ENCODE measurements at places on chromosomes 1 and 21.

DNA sequence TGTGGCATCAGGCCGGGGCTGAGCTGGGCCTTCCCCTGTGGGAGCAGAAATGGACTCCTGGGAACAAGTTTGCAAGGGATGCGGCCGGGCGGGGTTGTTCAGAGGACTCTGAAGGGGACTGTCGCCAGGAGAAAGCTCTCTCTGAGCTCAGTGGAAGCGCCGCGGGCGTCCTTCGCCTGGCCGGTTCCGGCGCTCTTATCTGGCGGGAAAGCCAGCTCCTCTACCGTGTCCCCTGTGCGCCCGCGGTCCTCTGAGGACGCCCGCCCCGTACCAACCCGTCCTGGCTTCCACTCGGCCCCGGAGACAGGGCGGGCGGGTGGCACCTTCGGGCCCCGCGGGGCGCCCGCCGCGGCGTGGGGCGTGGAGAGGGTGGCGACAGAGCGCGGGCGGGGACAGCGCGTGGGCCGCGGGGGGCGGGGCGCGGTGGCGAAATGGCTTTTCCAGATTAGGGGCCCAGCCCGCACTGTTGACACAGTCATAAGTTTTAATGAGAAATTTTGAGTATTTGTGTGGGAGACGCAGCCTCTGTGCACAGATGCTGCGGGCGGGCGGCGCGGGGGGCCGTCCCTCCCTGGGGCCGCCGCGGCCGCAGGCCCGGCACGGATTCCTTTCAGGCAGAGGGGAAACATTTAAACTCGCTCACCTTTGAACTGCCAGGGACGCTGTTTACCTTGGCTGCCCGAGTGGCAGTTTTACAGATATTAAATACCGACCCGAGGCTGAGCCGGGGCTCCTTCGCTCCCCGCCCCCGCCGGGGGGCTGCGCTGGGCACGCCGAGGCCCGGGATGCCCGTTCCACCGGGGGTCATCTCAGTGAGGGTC, 70.2 kb downstream of the FOXD2 start:
- DNase-seq = no peak

DNA sequence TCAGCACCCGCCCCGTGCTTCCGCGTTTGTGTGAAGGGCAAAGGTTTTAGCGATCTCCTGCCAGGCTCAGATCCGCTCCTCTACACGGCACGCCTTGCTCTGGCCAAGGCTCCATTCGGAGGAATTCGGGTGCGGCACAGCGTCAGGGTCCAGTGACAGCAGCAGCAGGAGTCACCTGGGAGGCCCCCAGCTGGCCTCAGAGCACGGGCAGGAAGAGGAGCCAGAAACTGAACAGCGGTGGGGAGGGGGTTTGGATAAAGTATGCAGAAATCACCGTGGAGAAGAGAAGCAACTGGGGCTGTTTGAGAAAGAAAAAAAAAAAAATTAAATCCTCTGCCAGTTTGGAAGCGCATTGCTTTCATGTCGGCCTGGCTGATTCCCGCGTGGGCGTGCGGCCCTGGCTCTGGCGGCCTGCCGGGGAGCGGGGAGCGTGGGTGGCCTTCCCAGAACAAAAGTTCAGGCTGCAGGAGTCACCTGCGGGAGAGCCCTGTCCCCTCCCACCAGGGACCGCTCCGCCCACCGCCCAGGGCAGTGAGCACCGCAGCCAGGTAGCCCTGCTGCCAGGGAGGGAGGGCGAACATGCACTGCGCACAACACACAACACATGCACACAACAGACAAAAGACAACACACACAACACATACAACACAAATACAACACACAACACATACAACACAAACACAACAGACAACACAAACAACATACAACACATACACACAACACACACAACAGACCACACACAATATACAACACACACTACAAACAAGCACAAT, 107.6 kb downstream of the ETS2 start:
- no peak for DNase-seq

DNA sequence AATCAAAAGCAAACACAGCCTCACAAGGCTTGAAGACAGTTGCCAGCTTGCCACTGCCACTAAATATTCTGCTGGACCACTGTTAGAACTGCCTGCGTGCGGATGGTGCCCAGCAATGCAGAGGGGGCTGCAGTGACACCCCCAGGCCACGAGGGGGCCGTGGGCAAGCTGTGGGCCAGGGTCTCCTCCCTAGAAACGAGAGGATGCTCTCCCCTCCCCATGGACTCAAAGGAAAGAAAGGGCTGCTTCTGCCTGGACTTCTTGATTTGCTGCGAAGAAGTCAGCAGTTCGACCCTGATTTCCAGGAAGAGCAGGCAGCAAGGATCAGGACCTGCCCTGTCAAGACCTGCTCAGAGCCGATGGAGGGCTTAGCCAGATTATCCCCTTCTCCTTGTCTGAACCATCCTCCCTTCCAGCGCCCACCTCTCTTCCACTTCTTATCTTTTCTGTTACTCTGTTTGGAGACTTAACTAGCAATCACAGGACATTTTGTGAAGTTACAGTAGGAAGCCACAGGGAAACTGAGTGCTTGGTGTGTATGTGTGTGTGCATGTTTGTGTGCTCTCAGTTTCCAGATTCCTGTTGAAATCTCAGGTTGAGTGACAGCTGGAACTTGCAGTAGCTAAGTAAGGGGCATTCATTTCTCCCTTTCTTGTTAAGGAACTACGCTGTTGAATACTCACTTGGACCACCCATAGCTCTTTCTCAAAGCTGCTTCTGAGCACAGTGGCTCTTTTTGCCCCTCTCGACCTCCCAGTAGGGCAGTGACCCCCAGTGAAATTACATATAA, 2.7 kb downstream of the MAN1C1 start:
- DNase-seq = peak; percentile 47

DNA sequence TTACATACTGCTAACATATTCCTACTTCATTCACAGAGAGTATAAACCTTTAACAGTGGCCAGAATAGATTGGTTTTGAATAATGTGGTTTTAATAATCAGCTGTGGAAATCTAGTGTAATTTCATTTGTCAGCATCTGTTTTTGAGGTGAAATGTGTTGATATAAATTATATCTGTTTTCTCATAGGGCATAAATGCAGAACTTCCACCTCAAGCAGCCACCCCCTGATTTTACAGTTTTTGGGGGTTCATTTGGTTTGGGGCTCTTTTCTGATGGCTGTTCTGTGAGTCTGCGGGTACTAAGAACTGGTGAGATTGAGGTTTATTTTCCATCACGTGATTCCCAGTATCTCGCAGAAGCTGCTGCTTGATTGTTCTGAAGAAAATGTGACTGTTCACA, 23.2 kb downstream of the EDARADD start:
- no peak for DNase-seq

- DNase-seq = no peak
Observed at GRCh38 chr1:230421481-230421880, 4.7 kb downstream of the PGBD5 start.

- no peak for DNase-seq
Observed at GRCh38 chr1:208598021-208598420, 353.8 kb upstream of the PLXNA2 start.

DNA sequence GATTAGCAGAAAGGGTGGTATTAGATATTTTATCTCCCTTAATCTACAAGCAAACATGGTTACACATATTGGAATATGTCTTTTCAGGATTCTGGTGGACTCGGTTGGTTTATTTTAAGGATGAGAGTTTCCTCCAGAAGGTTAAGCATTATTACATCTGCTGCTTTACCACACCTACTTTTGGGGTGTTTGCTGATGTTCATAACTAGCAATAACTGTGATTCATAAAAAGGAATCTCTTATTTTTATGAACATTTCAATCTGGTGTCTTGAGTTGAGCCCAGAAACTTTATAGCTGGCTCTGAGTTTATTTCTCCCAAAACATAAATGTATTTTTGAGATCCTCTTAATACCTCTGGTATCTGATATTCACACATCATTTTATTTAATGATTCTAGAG, 82.7 kb downstream of the LRRC8D start:
- DNase-seq = no peak

GRCh38 chr1:75132812-75133619, 1.2 kb upstream of the LHX8 start:
- DNase-seq = no peak

DNA sequence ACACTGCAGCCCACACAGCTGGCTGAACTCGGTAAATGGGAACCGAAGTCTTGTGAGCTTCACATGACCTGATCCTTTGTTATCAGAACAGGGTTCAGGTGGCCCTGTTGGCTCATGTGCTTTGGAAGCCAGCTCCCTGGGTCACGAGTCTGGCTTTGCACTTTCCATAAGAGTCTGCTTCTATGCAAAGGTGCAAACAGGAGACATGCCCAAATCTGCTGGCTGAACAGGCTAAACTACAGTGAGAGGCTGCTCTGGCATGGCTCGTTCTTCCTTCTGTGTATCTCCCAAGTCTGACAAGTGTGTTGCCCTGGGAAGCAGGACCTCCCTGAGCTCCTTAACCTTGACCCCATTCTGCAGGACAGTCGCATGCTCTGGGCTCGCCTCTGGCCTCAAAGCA, 549.6 kb downstream of the KIF26B start:
- no peak for DNase-seq

- DNase-seq = no peak
Observed at GRCh38 chr1:234686035-234686434, 76.1 kb upstream of the IRF2BP2 start.

DNA sequence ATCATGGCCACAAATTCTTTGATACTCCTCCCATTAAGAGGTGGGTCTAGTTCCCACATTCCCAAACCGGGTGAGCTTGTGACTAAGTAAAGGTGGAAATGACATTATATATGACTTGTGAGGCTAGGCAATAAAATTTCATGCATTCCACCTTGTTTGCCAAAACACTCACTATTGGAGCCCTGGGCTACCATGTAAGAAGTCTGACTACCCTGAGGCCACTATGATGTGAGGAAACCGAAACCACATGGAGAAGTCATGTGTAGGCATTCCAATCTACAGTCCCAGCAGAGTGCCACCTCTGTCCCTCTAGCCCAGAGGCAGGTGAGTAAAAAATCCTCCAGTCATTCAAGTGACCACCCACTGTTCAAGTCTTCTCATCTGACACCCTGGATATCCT, 17.9 kb upstream of the SMG7 start:
- no peak for DNase-seq

GRCh38 chr1:154481053-154481452, 21.0 kb upstream of the TDRD10 start:
- DNase-seq = no peak

- no peak for DNase-seq
Observed at GRCh38 chr21:34274001-34274400, 89.8 kb upstream of the KCNE2 start.

DNA sequence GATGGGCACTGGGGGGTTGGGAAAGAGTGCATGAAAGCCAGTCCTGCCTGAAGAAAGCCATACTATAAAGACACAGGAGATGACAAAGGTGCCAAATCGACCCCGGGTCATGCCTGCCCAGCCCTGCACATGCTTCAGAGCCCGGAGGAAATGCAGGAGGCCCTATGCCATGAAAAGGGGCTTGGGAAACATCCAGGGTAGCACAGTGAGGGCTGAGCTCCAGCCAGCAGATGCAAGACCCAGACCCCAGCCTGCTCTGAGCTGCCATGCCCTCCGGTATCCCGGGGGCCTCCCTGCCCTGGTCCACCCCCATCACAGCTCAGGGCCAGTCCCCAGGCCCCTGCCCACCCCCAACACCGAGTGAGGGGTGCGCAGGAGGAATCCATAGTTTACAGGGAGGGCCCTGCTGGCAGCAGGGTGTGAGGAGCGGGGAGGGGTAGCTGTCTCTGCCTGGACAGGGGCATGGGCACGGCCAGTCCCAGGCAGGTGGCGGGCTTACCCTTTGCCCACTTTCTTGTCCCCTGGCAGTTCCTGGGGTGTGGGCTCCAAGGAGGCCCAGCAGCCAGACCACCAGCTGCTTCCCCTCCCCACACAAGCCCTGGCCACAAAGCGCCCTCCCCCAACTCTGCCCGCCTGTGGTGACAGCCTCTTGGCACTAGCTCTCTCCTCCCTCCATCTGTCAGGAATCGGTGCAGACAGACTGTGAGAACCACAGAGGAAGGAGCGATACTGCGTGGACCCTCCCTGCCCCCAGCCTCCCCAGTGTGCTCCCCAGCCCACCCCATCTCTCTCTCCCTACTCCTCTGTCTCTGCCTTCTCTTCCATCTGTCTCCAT, 16.8 kb downstream of the LRP8 start:
- DNase-seq = no peak

DNA sequence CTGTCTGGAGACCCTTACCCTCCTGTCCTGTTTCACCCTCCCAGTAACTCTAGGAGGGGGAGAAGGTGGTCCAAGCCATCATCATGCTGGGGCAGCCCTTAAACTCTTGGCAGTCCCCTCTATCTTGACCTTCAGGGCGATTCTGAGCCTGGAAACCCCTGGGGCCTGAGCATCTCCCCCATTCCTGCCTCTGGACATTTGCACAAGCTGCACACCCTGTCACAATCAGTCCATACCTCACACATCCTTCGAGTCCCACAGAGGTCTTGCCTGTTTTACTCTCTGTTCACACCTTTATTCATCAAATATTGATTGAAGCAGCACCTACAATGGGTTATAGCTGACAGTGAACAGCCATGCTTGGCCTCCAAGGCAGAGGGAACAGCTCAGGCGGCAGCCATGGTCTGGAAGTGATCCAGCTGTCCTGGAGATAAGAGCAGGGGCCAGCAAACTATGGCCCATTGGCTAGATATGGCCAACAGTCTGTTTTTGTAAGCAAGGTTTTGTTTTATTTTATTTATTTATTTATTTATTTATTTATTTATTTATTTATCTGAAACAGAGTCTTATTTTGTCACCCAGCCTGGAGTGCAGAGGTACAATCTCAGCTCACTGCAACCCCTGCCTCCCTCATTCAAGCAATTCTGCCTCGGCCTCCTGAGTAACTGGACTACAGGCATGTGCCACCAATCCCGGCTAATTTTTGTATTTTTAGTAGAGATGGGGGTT, 7.1 kb upstream of the FAM131C start:
- no peak for DNase-seq

Measured in CD4-positive, alpha-beta T cell treated with Interferon gamma for 1 hour (primary cell).